ENCODE measurements at places on chromosomes 2 and 18. TPM values are rescaled to one million over a fixed set of nuclear protein-coding genes. Genes with fewer than 3 reads are reported as not detected.

The REG3A gene
- total RNA-seq: not detected

DNA sequence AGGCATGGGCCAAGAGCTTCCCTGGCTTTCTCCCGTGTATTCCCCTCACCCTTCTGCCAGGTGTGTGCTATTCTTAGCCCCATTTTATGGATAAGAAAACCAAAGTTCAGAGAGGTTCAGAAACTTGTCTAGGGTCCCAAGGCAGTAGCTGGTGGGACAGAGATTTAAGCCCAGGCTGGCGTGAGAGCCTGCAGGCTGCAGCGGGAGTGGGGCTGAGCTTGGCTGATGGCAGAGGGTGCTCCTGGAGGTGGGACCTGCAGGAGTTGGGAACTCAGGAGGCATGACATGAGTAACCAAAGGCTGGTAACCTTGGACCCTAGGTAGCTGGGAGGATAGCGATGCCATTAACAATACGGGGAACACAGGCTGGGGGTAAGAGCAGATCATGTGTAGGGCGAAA is 87.3 kb upstream of the B3GNT7 start:
- no peaks in the 10 kb centered on the region for H3K4me1 ChIP-seq
- no peaks in the 10 kb centered on the region for H3K27me3 ChIP-seq
- H3K27ac ChIP-seq: no peak overlapping the region
- no peak for DNase-seq

GRCh38 chr2:5955921-5956320 is 263.7 kb downstream of the SOX11 start:
- no peak overlapping the region for H3K27ac ChIP-seq
- H3K36me3 ChIP-seq: no peaks in the 10 kb centered on the region
- H3K27me3 ChIP-seq: no peaks in the 10 kb centered on the region
- DNase-seq: no peak

- no peak overlapping the region for H3K27ac ChIP-seq
- H3K36me3 ChIP-seq: peaks cover 2% of the 10 kb centered on the region
- no peak overlapping the region for H3K4me3 ChIP-seq
- DNase-seq: no peak
- no peaks in the 10 kb centered on the region for H3K4me1 ChIP-seq
Measured at GRCh38 chr2:217801115-217801531, 201.7 kb downstream of the TNS1 start.

- no peak overlapping the region for H3K27ac ChIP-seq
- H3K36me3 ChIP-seq: no peaks in the 10 kb centered on the region
- H3K4me3 ChIP-seq: no peak overlapping the region
- DNase-seq: no peak
- no peaks in the 10 kb centered on the region for H3K27me3 ChIP-seq
Measured at GRCh38 chr2:20531633-20532262, 84.9 kb downstream of the RHOB start.
